Activated CD8-positive, alpha-beta memory T cell treated with anti-CD3 and anti-CD28 coated beads, Interleukin-2, amount 10 ng/mL, durations not matched to agents 7 days and 5 days (primary cell): ENCODE measurements at places on chromosomes 3 and 15.

DNA sequence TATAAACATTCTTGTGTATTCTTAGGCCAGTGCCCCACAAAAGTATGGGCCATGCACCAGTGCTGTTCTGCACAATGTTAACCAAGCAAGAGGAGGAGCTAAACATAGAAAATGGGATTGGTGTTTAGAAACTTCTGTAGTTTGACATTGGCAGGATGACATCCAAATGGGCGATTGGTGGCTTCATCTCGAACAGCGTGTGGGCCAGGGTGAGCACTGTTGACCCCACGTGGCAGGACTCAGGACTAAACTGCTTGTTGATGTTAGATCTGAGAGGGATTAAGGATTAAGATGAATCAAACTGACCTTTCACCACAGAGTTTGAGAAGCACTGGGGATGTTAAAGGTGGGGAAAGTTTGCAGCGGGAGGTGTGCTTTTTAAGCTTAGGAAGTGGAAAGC, 31.9 kb downstream of the ZNF710 start:
- no peak for DNase-seq

GRCh38 chr15:44718927-44719292, 7.6 kb downstream of the B2M start:
- DNase-seq, result no peak

- no peak for DNase-seq
Measured at GRCh38 chr3:98702166-98702565, 61.0 kb upstream of the ST3GAL6 start.

DNA sequence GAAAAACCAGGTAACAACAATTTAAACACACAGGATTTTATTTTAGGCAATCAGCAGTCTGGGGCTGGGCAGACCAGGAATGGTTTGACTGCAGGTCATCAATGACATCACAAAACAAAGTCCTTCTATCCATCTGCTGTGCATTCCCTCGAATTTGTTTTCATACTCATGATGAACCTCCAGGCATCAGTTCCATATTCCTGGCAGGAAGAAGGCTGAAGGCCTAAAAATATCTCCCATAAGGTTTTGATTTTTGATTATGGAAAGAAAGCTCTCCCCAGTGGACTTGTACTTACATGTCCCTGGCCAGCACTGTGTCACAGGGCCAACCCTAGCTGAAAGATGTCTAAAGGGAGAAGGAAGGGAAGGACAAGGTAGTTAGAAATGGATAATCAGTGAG, 107.4 kb downstream of the PEAK1 start:
- no peak for DNase-seq

- no peak for DNase-seq
Measured at GRCh38 chr3:196122021-196122687, 40.3 kb upstream of the TFRC start.
